ENCODE measurements at places on chromosomes 12 and 14.

DNA sequence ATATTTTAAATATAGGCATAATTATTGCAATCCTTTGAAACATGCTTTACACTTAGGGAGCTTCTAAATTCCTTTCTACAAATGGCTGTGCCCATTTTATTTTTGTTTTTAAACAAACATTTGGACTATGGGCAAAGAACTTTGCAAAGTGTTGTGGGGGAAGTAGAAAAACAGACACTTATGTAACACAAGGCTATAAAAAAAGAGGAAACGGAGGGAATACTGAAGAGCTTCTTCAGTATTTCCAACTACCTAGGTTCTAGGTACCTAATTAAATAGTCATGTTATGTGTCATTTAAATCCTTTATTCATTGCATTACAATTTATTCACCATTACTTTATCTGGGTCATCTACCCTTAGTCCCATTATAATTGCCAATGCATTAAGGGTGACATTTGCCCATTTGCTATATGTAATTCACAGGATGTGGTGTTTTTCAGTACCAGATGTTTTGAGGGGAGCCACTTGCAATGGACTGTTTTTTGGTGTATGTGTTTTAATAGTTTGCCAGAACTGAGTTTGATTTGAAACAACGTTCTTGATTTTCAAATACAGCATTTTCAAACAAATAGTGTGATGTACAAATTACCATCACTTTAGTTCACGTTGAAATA, 1.5 kb upstream of the MSRB3 start:
- no peak for DNase-seq

GRCh38 chr14:84591827-84592445, 938.0 kb upstream of the FLRT2 start:
- no peak for DNase-seq

- DNase-seq, result peak; percentile 51
These were observed 122.5 kb upstream of the MAX start for GRCh38 chr14:65224799-65225198.

DNA sequence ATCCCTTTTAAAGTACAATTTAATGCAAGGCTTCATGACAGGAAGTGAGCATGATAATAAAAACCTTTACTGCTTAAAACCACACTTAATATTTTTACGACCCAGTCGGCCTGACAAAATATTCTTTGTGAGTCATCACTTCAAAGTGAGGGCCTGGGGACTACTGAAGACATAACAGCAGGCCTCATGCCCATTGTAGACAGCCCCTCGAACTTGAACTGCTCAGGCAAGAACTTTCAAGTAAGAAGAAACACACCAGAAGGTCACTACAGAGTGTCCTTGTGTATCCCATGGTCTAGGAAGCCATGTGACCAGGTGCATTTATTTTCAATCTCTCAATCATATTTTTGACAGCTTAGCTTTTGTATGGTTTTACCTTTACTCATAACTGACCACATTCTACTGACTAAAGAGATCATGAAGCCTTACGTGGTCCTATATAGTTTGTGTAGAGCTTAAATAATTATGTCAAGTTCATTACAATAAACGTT, 61.4 kb upstream of the MANSC4 start:
- DNase-seq, result no peak

DNA sequence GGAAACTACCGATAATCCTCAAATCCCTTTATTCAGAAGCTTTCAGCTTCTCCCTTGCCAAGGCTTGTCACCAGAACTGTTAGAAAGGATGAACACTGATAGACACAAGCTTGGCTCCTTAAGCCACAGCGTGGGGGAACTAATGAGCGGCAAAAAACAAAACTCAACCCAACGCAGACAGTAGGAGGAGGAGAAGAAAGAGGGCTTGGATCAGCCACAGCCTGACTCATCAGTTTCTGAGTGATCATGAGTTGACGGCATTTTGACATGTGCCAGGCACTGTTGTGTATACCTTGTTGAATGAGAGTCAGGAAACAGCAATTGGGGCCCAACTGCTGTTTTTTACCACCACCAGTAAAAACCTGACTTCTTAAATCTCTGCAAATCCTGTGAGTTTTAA, 23.7 kb downstream of the PLXNC1 start:
- peak; percentile 78 for DNase-seq

DNA sequence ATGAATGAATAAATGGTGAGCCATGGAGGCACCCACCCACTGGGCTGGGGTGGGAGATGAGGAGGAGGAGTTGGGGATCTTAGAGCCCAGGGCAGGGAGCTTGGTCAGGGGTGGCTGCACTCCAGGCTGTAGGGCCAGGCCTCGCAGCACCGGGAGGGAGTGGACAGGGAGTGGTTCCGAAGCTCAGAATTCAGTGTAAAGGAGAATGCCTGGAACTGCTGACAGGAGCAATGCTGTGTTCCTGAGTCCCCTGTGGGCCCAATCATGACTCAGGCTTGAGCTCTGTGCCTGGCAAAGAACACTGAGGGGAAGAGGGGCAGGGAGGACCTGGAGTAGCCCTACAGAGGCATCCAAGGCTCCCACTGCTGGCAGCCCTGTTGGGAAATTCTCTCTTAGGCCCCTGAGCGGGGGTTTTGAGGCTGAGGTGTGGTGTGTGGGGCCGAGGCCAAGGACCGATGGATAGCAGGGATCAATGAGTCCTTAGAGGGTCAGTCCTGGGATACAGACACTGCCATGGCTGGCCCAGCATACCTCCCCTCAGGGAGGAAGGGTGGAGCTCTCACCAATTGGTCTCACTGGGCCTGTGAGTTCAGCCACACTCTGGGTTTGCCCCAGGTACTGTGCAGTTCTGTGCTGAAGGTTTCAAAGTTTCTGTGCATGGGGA, 9.5 kb upstream of the RABGGTA start:
- no peak for DNase-seq

GRCh38 chr14:77843195-77843594, 43.3 kb downstream of the ADCK1 start:
- no peak for DNase-seq

DNA sequence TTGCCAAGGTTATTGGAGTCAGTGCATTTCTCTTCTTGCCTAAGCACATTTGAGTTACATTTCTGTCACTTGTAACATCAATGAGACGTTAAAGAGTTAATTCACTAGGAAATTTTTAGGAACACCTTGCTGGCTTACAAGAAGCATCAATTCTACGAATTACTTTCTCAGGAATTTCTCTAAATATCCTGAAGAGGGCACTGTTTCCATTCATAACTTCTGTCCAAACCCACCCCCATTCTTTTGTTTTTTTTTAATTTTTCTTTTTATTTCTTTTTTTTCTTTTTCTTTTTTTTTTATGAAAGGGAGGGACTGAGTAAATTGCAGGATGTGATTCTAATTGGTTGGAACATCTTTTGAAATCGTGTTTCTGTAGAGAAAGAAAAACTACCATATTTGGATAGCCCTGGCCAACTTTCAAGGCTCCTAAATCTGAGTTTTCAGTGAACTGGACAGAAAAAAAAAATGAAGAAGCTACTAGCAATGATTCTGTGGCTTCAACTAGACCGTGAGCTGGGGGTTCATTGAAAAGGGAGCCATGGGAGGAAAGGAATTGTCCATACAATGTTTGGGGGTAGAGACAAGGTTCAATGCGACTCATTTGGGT, 285.3 kb downstream of the DAD1 start:
- DNase-seq, result no peak

GRCh38 chr12:99059824-99060511, 414.9 kb downstream of the APAF1 start:
- no peak for DNase-seq

DNA sequence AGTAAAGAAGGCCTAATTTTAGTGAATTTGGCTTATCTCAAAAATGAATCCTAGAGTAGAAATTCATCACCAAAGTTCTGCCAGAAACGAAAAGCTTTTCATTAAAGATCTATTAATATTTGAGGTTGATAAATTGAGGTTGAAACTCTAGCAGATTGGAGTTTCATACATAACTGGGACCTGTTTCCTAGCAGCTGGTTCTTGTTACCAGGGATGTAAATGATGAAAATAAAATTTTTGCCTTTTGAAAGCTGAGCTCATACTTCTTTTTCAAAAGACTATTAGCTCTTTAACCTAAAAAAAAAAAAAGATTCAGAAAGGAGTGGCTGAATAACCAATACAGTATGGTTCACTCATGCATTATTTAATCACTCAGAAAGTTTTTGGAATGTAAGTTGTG, 98.3 kb downstream of the PTGER2 start:
- no peak for DNase-seq

All from activated CD4-positive, alpha-beta T cell treated with anti-CD3 and anti-CD28 coated beads, Interleukin-2, Interleukin-6, amounts not matched to agents 100 ng/mL and 50 ng/mL, durations not matched to agents 16 hours and 8 hours (primary cell).